Lung microvascular endothelial cell (primary cell): ENCODE measurements at places on chromosomes 2 and 18.

GRCh38 chr2:190948671-190949070 is 65.3 kb downstream of the STAT1 start:
- no peak for DNase-seq

DNA sequence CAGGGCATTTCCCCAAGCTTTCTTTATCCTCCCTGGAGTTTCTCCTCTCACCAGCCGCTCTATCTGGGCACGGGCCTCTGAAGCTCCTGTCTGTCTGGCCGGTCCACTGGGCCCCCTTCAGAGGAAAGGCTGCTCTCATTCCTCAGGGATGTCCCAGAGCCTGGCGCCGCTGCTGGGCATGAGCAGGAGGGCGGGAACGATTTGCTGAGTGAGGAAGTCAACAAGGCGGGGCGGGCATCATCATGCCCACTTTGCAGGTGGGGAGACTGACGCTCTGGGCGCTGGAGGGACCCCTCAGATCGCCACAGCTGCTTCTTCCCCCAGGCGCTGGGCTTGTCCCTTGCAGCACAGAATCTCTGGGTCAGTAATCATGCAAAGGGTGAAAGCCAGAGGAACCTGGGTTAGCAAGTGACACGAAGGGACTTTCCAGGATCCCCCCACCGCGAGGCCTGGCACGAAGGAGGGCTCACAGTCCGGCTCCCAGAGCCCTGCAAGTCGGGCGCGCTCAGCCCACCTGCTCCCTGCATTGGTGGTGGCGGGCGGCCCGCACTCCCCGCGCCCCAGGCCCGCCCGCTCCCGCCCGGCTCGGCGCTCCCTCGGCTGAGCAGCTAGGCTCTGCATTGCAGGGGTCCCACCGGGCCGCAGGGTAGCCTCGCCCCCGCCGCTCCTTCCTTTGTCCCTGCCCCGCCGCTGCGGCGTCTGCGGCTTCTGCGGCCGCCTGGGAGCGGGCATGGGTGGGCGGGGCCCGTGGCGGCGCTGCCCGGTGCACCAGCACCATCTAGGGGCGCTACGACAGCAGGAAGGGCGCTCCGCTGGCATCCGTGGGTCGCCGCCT is 157.8 kb downstream of the CYRIA start:
- DNase-seq = peak; percentile 59

DNA sequence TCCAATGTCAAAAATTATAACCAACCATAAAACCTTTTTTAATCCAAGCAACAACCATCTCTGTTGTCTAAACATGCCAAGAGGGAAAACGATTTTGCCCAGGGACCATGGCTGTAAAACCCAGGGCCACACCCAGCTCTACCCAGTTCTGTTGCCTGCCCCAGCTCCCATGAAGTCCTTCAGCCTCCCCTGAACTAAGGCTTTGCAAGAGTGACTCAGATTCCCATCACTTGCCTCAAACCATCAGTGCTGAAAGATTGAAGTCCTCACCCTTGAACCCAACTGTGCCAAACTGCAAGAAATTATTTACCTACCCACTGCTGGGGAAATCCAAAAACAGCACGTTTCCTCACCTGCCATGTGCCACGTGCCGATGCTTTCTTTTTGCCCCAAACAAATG is 102.5 kb downstream of the TFCP2L1 start:
- no peak for DNase-seq

GRCh38 chr2:17620280-17620679 is 79.8 kb downstream of the VSNL1 start:
- no peak for DNase-seq

- no peak for DNase-seq
Measured at GRCh38 chr2:21194858-21195271, 71.1 kb downstream of the TDRD15 start.

DNA sequence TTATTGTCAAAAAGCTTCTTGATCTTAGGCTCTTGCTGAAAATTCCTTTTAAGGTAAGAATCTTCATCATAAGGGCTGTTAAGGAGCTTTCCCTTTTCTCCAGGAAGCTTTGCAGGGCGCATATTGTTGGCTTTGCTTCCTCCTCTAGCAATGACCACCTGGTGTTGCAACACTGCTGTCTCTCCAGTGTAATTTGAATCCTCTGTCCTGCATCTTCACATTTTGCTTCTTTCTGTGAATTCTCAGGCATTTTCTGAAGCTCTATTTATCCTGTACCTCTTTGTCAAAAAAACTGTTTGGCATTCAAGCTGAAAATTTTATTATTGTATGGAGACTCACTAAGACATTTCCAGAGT is 533.1 kb upstream of the CHAC2 start:
- DNase-seq = no peak

DNA sequence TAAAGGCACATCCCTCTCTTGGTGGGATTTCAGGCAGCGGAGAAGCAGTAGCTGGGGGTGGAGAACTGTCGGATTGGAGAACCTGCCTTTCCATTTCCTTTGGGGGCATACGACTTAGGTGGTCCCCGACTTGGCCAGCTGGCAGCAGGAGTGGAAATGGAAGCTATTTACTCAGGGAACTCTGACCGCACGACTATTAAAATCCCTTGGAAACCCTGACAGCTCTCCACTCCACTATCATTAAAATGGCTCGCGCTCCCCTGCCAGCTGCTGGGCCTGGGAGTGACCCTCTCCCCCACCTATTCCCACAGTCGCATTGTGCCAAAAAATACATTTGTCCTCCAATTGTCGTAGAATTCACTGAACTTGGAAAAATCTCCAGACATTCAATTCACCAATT is 77.7 kb upstream of the APCDD1 start:
- no peak for DNase-seq

DNA sequence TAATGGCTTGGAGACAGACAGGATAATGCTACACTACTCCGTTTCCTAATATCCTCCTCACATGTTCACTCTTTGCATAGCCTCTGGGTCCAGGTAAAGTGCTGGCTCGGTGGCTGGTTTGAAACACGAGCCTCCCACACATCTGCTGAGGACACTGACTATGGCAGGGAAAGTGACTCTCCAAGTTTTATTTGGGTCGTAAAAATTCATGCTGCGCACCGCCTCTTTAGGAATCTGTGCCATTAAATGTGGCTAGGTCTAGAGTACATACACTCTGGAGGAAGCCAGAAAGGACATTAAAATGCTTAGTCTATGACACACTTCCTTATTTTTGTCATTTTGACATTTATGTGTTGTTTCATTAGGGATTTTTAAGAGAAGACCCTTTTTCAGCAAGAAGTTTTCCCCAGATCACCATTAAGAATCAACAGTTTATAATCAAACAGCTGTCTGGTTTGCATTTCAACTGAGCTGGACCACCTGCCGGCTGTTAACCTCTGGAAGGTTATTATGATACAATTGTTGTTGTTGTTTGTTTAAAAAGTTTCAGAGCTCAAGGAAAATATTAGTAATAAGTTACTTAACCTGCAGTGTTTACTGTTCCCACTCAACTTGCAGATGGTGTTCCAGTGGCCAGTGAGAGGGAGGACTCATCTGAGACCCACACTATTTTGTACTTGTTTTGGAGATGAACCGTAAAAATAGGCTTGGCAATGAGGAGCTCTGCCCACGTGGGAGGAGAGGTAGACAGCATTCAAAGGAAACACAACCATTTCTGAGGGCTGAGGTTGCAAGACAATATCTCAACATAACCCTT is 443.3 kb upstream of the MEIS1 start:
- no peak for DNase-seq

DNA sequence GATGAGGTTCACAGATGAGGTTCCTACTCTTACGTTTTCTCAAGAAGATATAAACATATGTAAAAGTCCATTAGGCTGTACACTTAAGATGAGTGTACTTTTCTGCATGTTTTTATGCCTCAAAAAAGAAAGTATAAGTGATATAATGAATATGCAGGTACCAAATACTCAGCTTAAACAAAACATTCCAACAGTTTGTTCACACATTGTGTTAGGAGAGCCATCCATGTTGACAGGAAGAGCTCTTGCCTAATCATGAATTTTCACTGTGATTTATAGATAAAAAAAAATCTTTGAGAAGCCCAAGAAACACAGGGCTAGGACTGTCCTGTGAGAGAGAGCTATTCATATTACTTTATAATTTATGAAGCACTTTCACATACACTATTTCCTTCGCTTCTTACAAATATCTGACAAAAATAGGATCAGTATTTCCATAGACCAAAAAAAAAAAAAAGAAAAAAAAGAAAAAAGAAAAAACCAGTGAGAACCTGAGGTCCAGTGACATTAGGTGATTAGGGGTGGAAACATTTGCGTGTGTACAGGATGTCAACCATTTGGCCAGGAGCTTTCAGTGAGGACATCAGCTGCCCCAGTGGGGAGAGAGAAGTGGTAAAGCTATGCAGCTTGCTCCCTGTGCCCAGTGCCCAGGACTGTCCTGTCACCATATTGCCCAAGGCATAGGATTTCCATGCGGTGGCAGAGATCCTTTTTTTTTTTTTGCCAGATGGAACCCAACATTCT is 38.7 kb downstream of the BUB1 start:
- no peak for DNase-seq

GRCh38 chr2:215059724-215060123 is 78.7 kb downstream of the ABCA12 start:
- no peak for DNase-seq

DNA sequence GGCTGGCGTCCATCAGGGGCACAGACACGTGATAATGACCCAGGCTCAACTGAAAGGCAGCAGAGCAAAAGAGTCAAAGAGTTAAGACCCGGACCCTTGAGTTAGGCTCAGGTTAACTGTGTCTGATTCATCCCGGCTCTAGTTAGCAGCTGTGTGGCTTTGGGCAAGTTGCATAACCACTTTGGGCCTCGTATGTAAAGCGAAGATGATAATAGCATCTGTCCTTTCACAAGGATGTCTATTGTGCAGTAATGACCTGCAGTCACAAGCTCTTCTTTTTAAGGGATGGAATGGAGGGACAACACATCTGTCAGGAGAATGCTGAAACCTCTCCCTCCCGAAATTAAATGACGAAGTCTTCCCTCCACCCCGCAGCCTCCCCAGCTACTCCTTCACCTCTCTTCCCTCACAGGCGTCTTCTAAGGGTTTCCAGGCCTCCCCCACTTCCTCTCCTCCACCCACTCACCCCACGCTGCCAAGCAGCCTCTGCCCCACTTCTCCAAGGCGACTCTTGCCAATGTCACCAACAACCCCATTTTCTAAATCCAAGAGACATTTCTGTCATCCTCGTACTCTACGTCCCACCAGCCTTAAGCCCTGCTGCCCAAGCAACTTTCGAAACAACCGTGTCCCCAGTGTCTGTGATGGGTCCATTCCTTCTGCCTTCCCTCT is 135.1 kb upstream of the ID2 start:
- DNase-seq = no peak

- no peak for DNase-seq
Measured at GRCh38 chr18:78542204-78542603, 437.4 kb upstream of the SALL3 start.

DNA sequence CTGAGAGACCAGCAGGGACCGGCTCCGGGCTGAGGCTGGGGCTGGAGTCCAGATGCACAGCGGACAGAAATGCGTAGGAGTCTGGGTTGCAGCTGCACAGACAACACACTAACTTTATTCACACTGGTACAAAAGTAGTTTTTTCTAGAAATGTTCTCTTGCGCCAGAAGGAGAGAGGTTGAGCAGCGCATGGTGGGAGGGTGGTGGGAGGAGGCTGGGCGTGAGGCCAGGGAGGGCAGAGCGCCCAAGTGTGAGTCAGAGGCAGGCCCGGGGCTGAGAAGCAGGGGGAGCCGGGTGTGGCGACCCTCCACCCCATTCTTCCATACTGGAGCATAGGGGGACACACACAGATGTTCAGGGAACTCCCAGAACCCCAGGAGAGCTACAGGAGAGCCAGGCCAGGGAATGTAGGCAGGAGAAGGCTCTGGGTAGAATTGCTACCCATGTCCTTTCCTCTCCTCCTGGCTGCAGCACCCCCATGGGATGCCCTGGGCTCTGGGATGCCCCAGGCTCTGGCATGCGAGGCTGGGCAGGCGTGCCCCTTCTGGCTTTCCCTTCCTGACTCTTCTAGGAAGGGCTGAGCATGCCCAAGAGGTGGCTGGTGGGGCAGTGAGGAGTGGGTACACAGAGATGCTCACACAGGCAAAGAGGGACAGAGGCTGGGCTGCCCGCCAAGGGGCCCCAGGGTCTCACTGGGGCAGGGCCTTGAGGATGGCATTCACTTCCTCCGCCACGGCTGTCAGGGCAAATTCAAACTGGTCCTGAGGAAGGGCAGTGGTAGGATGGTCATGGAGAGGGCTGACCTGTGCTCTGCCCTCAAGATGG is 10.6 kb downstream of the DNAJB2 start:
- peak; percentile 38 for DNase-seq

- no peak for DNase-seq
Measured at GRCh38 chr18:2654928-2655177, 673 bp upstream of the SMCHD1 start.

- DNase-seq = peak; percentile 51
Measured at GRCh38 chr2:150520887-150521664, 33.6 kb upstream of the RND3 start.

DNA sequence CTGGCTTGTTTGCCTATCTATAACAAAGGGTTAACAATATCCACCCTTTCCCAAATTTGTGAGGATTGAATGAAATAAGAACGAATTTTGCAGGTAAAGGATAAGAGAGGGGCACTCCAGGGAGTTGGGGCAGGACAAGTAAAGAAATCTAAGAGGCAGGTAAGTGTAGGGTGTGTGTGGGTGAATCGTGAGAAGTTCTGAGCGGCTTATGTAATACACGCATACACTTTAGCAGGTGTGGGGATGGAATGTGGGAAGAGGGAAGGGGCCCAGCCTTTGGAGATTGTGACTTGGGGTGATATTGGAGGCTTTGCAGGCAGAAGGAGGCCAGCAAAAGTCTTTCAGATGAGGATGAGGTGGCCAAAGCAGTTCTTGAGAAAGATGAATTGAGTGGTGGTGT is 83.2 kb upstream of the AQP4 start:
- DNase-seq = no peak
